ENCODE measurements at places on chromosomes 3 and 15.

DNA sequence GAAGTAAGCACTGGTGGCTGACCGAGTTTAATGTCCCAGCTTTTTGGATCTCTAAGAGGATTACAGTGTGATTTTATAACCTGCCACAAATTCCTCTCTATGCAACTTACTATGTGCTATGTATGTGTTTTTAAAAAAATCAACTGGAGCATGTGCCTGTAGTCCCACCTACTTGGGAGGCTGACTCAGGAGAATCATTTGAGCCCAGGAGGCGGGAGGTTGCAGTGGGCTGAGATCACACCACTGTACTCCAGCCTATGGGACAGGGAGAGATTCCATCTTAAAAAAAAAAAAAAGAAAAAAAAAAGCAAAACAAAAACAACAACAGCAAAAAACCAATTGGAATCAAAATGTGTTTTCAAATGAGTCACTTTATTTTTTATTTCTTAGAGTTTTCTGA, 29.6 kb downstream of the DUT start:
- no peak for DNase-seq

- DNase-seq: no peak
Observed at GRCh38 chr3:60355825-60356224, 895.4 kb downstream of the FHIT start.

- DNase-seq: no peak
Observed at GRCh38 chr3:173737167-173737808, 339.7 kb downstream of the NLGN1 start.

DNA sequence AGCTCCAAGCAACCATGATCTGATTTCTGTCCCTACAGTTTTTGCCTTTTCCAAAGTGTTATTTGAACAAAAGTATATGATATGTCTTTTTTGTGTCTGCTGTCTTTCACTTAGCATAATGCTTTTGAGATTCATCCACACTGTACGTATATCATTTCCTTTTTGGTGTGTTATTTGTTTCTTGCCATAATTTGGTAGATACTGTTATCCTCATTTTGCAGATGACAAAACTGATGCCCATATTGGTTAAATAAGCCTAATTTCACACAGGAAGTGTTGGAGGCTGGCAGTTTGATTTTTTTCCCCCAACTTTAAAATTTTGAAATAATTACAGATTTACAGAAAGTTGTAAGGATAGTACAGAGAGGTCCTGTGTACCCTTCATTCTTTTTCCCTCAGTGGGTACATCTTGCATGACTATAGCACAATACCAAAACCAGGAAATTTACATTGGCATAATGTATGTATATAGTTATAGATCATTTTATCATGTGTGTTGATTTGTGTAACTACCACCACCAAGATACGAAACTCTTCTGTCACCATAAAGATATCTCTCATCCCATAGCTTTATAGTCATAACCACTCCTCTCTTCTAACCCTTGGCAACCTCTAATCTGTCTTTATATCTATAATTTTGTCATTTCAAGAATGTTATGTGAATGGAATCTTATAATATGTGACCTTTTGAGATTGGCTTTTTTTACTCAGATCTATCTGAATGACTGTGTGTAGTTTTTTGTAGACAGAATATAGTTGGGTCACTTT, 55.6 kb downstream of the RASA2 start:
- DNase-seq: no peak

GRCh38 chr3:13308380-13308801, 111.7 kb downstream of the NUP210 start:
- DNase-seq: peak; percentile 11

GRCh38 chr3:46344476-46344875, 9.4 kb upstream of the CCR2 start:
- no peak for DNase-seq

- DNase-seq: peak; percentile 35
Observed at GRCh38 chr15:44194323-44195150, 534 bp downstream of the FRMD5 start.

- DNase-seq: peak; percentile 60
Observed at GRCh38 chr3:38651153-38651789, 1.8 kb upstream of the SCN5A start.

DNA sequence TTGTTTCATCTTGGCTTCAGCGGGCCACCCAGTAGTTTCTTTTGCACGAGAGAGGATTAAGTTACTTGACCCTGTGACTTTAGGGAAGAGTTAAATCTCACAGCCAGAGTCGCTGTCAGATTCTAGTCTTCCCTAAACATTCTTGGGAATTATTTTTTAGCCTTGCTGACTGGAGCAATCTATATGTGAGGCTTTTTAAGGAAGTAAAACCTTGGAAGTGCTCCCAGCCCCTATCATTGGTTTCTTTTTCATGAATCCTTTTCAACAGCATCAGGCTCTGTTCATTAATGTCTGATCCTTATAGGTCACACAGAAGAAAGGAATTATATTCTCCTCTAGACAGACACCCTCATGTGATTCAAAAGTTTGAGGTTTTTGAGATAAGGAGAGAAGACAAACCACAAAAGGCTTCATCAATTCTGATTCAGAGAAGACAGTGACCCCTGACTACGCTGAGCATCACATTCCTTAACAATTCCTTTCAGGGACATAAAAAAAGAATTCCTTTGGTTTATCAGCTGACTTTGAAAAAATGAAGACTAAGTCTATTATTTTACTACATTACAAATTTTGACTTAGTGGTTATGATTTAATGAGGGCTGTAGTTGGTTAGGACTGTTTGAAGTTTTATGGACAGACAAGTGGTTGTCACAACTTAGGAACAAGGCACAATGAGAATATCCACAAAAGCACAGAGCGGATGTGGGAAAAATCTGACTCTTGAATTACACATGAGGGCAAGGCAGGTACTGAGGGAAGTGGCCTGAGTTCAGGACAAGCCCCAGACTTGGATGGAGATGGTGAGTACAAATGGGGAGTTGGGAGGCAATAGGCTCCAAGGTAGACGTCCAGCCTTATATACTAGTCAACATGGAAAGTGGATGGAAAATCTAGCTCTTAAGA, 171.1 kb upstream of the STT3B start:
- no peak for DNase-seq

DNA sequence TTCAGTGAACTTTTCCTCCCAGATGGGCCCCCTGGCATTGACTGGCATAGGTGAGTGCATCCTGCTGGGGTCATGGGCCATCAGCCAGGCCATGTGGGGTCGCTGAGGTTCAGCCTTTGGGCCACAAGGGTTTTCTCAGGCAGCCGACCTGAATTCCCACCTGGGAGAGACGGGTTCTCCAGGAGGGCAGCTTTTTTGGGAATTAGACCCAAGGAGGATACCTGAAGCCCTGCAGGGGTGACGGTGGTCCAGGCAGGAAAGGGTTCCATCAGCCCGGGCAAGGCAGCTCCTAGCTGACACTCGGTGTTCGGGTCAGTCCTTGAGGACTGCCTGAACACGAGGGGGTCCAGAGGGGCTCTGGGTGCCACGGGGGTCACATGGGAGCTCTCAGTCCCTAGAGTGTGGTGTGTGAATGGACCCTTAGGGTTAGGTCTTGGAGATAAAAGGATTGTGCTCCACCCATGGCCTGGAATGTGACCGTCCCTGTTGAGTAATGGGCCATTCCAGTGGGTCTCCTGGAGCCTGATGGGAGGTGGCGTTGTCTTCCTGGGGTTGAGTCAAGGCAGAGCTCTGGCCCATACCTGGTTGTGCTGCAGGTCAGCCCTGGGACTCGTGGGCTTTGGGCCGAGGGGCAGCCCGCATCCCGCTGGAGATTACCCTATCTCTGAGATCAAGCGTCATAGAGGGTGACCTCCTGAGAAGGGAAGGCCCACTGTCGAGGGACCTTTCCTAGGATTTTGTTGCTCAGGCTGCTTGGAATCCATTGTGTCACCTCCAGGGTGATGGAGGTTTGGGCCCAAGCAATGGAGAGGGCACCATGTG, 192.8 kb downstream of the UBE3A start:
- no peak for DNase-seq

Data from stimulated activated CD4-positive, alpha-beta T cell treated with anti-CD3 and anti-CD28 coated beads, Interleukin-12 subunit alpha, Interleukin-12 subunit beta, amount 100 ng/mL, for 4 hours (primary cell).